ENCODE measurements at places on chromosomes 4 and X. TPM values are rescaled to one million over a fixed set of nuclear protein-coding genes. Genes with fewer than 3 reads are reported as not detected.

FHDC1 gene
- 2.2 TPM for total RNA-seq

SLITRK4 gene
- 6.9 TPM for total RNA-seq

KIT gene
- total RNA-seq: 18.6 TPM

RNF150 gene
- 13.1 TPM for total RNA-seq

CHRDL1 gene
- total RNA-seq: 159 TPM

NXF2 gene
- total RNA-seq: not detected

NLGN4X gene
- 10.3 TPM for total RNA-seq

CRMP1 gene
- total RNA-seq: 0.21 TPM

KANTR gene
- total RNA-seq: 37.1 TPM

GRPR gene
- not detected for total RNA-seq

CPLX1 gene
- 1.8 TPM for total RNA-seq

GNRHR gene
- total RNA-seq: not detected

UGT2B17 gene
- not detected for total RNA-seq

SMIM31 gene
- not detected for total RNA-seq

MSN gene
- total RNA-seq: 256 TPM

NDST3 gene
- 4.4 TPM for total RNA-seq

CFAP47 gene
- not detected for total RNA-seq

GYG2 gene
- 18.0 TPM for total RNA-seq

DOK7 gene
- not detected for total RNA-seq
